ENCODE measurements at places on chromosomes 11 and 22.

DNA sequence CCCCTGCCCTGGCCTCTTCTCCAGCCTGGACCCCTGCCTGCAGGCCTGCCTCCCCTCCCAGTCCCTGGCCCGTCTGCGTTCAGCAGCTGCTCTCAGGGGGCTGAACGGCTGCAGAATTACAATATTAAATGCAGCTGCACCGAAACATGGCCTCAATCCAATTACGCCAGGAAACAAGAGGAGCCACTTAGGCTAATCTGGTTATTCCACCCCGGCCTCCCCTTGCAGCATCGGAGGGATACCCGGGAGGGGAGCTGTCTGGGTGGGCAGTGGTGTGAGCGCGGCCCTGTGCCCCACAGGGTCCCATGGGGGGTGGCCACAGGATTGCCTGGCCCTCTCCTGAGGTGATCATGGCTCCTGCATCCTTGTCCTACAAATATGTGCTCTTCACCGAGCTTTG is 42.6 kb downstream of the FLRT1 start:
- DNase-seq = no peak

DNA sequence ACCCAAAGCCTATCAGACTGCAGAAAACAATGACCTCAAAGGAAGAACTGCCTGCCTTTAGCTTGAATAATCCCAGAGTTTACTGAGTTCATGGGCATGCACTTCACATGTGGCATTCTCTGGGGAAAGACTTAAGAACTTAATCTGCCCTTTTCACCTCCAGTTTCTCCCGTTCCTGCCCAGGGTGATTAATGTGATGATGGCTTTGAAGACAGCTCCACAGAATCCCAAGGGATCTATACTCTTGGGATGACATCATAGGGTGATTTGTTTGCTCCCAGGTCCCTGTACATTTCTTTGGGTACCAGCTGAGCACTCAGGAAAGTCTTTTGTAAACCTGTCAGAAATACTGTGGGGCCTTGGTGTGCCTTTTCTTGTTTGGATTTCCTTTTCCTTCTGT is 14.0 kb downstream of the FJX1 start:
- no peak for DNase-seq

- DNase-seq = no peak
These were observed 8.0 kb upstream of the NAALADL1 start for GRCh38 chr11:65066315-65066714.

DNA sequence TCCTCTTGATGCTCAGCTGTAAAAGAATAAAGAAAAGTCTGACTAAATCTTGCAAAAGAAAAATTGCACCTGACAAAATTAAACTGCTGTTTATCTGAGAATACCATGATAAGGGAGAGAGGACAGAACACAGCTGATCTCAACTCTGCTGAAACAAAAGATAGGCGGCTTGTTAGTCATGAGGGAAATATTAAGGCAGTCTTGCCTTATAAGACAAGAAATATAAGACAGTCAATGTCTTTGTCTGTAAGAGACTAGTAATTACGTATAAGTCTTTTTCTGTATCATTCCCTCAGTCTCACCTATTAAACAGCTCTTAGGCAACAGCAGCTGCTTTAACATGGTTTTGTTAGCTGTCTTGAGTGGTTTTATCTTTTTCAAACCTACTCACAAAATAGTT is 296.6 kb downstream of the LUZP2 start:
- no peak for DNase-seq

DNA sequence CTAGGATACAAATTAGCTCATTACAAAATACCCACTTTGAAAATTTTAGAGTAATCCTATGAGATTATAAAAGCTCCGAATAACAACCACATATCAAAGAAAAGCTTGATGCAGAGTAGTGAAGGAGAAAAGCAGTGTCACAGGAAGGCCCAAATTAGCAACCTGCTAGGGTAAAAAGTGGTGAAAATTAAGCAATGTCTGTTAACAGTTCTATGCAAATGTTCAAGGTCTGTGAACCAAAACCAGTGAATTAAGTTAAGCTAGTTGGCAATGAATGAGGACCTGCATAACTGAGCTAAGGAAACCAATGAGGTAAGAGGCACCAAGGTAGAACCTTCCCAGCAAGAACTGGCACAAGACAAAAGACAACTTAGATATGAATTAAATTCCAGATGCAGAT is 29.6 kb downstream of the PRDM10 start:
- peak; percentile 36 for DNase-seq

- DNase-seq = no peak
These were observed 424 bp upstream of the ADORA2A start for GRCh38 chr22:24426851-24427499.

GRCh38 chr11:1949922-1950321 is 2.8 kb downstream of the MRPL23 start:
- DNase-seq = no peak

- no peak for DNase-seq
These were observed 75.2 kb downstream of the PTPRJ start for GRCh38 chr11:48055292-48056132.

- DNase-seq = no peak
These were observed 37.7 kb downstream of the TCIRG1 start for GRCh38 chr11:68076371-68077042.

DNA sequence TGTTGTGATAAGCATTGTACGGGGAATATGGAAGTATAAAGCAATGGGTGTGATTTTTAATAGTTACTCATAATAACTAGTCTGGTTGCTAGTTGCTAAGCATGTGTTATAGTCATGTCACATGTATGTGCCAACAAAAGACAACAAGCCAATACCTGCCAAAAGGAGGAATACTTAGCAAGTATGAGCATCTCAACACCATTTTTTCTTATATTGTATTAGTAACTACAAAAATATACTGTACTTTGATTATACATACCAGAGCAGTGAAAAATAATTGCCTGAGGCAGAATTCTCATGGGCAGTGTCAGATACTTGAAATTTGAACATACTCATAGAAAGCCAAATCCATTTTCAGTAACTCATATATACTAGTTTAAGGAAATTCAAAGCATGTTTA is 62.4 kb upstream of the ALKBH3 start:
- DNase-seq = no peak

DNA sequence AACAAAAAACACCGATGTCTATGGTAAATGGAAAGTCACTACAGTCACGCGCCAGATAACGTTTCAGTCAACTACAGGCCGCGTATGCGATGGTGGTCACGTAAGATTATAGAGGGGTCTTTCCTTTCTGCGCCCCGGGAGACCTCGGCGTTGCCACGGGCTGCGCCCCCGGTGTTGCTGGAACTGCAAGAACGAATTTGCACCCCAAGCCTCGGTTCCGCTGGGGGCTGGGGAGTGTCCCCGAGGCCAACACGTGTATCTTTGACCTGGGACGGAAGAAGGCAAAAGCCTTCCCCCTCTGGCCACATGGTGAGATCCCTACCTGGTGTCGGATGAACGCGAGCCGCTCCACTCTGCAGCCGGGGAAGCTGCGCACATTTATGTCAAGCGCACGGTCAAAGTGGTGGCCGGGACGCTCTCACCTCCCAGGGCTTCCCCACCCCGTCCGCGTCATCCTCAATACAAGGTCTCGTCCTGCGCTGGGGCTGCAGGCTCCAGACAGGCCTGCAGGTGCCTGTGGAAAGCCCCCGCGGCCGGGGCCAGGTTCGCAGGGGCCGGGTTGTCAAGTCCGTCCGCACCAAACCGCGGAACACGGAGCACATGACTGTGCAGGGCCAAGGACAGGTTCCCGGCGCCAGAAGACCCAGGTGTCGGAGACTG is 29.3 kb upstream of the APLP2 start:
- no peak for DNase-seq

GRCh38 chr22:49753961-49754695 is 73.5 kb downstream of the BRD1 start:
- DNase-seq = no peak

DNA sequence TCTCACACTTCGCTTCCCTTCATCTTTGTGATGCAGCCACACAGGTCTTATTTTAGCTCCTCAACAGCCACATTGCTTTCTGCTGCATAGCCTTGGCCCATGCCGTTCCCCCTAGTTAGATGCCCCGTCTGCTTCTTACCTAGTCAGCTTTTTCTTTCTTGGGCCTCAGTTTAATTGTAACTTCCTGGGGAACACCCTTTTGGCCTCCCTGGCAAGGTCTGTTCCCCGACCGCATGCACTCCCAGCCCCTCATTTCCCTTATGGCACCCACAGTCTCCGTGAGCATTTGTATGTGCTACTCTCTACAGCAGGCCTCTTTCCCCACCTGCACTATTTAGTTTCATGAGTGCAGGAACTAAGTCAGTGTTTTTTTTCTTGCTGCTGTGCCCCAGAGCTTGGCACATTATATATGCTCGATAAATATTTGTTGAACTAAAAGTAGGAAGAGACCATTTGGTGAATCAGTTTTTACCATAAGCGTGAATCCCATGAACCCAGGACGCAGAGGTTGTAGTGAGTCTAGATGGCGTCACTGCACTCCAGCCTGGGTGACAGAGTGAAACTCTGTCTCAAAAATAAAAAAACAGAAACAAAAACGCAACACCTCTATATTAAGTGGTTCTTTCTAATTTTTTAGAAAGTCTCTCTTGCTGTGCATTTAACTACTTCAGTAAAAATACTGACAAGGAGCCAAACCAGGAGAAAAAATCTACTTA is 38.5 kb downstream of the TNRC6B start:
- DNase-seq = peak; percentile 30

GRCh38 chr22:36341640-36342041 is 46.1 kb downstream of the MYH9 start:
- no peak for DNase-seq

- DNase-seq = peak; percentile 73
These were observed 65.1 kb downstream of the ETS1 start for GRCh38 chr11:128522055-128522942.

- DNase-seq = no peak
These were observed 127.3 kb upstream of the SEZ6L start for GRCh38 chr22:26041931-26042330.

DNA sequence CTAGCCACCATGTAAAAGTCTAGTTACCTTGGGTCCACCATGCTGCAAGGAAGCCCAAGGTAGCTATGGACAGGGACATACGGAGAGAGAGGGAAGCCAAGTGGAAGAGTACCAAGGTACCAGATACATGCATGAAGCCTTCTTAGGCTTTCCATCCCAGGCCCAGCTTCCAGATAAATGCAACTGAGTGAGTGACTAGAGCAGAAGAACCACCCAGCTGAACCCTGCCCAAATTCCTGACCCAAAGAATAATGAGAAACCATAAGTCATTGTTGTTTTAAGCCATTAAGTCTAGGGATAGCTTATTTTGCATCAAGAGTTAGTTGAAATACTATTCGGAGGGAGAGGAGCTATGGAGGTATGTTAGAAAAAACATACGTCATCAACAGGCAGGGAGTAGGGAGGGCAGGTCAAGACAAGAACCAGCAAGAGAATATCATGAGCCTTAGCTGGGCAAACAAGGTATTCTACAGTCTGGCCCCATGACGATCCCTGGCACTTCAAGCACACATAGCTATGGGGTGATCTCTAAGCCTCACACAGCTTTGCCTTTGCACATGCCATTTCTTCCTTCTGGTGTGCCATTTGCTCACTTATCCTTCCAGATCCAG is 36.5 kb upstream of the APLNR start:
- DNase-seq = no peak

- DNase-seq = no peak
These were observed 73.0 kb downstream of the CD44 start for GRCh38 chr11:35211952-35212351.

DNA sequence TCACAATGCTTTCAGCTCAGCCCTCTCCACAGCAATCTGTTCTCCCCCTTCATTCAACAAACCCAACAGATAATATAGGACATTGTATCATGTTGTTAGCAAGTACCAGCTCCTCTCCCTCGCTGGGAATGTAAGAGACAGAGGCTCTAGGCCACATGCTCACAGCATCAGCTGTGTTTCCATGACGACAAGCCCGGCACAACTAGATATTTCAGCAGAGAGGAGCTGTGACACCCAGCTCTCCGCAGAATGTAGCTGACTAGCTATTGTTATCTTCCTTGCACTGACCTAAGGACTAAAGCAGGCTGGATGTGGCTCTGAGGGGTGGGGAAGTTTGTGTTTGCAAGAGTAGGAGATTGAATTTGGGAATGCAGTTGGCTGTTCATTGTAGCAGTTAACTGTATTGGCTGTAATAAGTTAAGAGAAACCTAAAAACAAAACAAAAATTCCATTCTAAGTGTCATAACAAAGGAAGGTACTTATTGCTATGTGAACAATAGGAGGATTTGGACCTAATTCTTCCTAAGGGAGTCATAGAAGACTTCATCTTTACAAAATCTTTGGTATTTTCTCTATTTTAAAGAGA is 28.0 kb upstream of the RRAS2 start:
- DNase-seq = no peak

GRCh38 chr22:20588843-20589581 is 81.6 kb downstream of the MED15 start:
- DNase-seq = no peak

GRCh38 chr11:86592047-86592591 is 80.3 kb downstream of the ME3 start:
- DNase-seq = no peak

- no peak for DNase-seq
These were observed 26.9 kb upstream of the P2RY2 start for GRCh38 chr11:73191151-73191550.

GRCh38 chr22:47190276-47190956 is 428.0 kb downstream of the TBC1D22A start:
- no peak for DNase-seq

DNA sequence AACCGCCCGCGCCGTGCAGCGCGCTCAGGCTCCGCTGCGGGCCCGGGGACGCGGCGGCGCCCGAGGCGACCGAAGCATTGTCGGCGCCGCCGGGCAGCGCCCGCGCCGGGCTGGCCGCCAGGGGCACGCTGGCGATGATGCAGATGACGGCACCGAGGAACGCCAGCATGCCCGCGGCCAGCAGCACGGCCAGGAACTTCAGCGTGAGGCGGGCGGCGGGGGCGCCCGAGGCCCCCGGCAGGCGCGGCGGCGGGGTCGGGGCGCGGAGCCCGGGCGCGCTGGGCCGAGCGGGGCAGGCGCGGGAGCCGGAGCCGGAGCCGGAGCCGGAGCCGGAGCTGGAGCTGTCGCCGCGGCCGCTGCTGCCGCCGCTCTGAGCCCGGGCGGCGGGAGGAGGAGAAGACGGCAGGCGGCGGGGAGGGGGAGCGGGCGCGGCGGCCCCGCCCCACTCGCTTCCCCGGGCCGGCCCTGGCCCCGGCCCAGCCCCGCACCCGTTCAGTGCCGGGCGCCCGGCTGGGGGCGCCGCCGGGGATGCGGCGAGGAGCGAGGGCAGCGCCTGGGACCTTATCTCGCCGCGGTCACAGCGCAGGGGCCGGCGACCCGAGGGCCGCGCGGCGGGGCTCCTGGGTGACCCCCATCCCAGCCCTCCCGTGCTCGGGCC is at the start of gene NPTXR:
TSS of gene NPTXR (minus strand) at position 372 of the 658 bp plus-strand sequence.
- DNase-seq = peak; percentile 49
